Stimulated activated CD4-positive, alpha-beta T cell treated with anti-CD3 and anti-CD28 coated beads, Interleukin-1b, Interleukin-23, amount 100 ng/mL, for 24 hours (primary cell): ENCODE measurements at places on chromosomes 16 and 17.

DNA sequence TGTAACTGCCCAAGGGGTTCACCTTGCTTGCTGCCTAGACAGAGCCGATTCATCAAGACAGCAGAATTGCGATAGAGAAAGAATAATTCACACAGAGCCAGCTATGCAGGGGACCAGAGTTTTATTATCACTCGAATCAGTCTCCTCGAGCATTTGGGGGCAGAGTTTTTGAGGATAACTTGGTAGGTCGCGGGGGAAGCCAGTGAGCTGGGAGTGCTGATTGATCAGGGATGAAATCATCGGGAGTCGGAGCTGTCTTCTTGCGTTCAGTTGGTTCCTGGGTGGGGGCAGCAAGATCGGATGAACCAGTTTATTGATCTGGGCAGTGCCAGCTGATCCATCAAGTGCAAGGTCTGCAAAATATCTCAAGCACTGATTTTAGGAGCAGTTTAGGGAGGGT is 9.1 kb downstream of the ITGAM start:
- DNase-seq: no peak

- no peak for DNase-seq
Measured at GRCh38 chr17:57544401-57544800, 200.7 kb downstream of the CCDC182 start.

- no peak for DNase-seq
Measured at GRCh38 chr17:58305626-58306025, 23.0 kb downstream of the TSPOAP1 start.

DNA sequence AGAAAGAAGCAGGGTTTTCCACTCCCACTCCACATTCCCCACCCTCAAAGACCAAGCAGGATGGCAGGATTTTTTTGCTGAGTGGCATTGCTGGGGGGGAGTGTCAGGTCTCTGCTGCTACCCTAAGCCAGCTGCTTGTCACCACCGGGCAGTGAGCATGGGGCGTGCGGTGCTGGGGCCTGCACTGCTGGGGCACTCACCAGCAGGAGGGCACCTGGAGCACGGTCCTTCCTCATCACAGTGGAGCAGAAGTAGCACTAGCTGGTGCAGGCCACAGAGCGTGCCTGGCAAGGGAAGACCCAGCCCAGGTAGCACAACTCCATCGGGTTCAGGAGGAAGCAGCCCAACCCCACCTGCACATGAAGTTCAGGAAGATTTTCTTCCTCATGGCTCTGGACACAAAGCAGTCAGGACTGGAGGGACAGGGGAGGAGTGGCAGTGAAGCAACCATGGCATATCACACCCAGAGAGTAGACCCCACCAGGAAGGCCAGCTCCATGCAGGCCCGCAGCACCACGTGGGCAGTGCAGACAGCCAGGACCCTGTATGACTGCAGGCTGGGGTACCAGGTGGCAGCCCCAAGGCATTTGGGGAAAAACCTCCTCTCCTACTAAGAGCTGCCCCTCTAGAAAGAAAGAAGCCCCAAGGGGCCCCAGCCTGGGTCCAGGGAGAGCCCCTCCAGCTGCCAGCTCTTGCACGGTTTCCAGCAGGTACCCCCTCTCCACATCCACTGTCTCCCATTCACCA is 16.7 kb upstream of the MYO18A start:
- no peak for DNase-seq

DNA sequence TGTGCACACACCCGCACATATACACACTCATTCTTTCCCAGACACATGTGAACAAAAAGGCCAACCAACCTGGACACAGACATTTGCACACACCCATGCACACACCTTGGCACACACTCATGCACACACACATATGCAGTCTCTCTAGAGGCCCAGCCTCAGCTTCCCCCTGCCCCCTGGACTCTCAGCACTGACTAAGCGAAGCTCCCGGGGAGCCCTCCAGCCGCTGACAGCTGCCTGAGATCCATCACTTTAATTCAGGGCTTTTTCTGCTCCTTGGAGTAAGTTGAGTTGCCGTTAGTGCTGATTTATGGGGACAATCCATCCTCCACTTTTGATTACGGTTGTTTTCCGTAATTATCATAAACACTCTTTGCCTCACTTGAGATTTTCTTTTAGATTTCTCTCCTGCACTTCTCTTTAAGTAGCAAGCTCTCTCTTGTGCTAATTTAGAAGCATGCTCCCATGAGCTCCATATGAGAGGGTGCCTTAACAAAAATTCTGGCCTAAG is 158.6 kb upstream of the CDC42EP4 start:
- no peak for DNase-seq

- DNase-seq: no peak
Measured at GRCh38 chr17:19703106-19703827, 13.1 kb downstream of the SLC47A2 start.

- no peak for DNase-seq
Measured at GRCh38 chr16:30399435-30400186, 4.4 kb downstream of the ZNF48 start.
